ENCODE measurements at places on chromosomes 11 and 22.

DNA sequence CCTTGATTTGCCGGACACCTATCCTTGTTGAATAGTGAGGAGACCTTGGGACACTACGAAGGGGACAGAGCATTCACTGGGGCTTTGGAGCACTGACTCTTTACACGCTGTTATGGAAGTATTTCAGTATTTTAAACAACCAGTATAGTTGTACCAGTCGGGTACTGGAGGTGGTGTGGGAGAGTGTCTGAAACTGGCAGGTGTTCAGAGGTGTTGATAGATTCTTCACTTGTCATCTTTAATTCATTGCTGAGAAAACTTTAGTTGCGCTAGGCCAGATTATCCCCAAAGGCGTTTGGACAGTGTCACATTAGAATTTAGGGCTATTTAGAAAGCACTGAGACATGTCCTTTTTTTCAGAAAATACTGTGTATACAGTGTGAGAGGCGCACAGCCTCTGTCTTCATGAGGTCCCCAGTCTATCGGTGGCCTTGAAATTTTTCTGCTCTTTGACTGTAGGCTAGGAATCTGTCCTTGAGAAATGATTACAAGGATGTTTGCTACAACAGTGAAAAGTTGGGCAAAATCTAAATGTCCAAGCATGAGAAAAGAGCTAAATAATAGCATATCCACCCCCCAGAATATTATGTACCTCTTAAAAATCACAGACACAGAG is 69.7 kb downstream of the TEAD1 start:
- DNase-seq, result no peak

DNA sequence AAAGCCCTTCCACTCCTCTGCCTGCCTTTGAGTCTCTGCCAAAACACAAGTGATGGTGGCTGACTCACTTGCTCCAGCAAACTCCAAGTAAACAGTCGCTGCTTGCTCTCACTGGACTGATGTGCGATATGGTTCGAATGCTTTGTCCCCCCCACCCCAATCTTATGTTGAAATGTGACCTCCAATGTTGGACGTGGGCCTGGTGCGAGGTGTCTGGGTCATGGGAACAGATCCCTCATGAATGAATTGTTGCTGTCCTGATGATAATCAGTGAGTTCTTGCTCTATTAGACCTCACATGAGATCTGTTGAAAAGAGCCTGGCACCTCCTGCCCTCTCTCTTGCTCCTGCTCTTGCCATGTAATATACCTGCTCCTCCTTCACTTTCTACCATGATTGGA is 747.9 kb downstream of the OPCML start:
- DNase-seq, result no peak

DNA sequence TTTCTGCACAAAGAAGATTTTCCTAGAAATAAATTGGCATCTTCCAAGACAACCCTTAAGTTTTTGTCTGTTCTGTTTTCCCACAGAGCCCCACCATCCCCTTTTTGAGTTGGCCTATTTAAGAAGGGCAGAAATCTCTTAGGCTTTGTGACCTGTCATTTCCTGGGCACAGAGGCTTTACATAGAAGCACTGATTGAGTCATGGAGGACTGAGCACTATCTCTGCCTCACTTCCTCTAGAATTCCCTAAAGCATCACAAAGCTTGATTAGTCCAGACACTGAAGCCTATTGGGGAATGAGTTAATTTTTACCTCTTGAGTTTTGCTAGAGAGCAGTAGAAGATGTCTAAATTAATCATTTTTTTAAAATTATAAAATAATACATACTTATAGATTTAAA is 25.4 kb downstream of the TRIM44 start:
- no peak for DNase-seq

DNA sequence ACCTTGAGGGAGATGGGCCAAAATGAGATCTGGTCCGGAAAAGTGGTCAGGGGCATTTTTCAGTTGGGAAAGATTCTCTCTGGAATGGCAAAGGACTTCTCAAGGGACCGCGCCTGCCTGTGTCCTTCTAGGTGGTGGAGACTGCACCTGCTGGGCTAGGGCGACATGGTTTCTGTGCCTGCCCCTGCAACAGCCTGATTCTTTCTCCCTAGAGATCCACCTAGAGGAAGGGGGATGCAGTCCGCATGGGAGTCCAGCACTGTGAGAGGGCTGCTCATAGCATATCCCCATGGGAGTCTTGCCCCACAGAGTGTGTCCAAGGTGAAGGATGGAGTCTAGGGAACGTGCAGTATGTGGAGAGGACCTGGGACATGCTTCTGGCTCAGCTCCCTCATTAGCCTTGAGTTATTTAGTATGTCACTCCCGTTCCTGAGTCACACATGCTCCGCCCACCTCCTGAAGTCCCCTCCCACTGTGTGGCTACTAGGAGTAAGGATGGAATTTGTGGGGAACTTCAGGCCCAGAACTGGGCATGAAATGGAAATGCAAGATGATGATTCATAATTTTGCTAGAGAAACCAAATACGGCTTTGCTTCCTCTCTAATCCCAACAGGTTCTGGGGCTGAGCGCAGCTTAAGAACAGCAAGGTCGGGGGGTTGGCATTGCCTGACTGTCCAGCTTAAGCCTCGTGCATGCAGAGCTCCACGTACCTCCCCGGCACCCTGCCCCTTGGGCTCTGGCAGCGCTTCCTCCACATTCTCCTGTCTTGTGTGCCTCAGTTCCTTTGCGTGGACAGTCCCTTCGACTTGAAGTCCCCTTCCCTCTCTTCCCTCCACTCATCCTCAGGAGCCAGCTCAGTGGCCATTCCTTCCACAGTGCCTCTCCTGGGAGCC is 35.0 kb downstream of the GRIK4 start:
- no peak for DNase-seq

DNA sequence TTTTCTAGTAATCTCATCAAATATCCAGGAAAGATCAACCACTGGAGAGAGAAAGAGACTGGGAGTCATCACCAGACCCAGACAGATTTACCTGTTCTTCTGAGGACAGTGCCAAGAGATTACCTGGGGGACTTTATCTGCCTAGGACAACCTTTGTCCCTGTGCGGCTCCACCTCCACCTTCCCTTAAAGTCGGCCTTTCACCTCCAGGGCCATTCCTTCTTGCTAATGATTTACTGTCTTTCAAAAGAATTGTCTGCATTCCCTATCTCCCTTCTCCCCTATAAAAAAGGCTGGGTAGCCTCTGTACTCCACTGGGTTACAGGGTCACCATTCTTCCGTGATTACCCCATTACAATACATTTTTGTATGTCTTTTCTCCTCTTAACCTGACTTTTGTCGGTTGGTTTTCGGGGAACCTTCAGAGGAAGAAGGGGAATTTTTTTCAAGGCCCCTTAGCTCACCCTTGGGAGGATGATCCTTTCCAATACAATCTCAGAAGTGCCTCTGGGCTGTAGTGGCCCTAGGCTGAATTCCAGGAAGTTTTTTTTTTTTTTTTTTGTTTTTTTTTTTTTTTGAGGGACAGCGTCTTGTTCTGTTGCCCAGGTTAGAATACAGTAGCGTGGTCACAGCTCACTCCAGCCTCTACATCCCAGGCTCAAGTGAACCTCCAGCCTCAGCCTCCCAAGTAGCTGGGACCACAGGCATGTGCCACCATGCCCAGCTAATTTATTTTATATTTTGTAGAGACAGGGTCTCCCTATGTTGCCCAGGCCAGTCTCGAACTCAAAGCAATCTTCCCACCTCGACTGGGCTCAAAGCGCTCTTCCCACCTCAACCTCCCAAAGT is 1.5 kb upstream of the HMOX1 start:
- DNase-seq, result no peak

- no peak for DNase-seq
These were observed 6.4 kb downstream of the LMO2 start for GRCh38 chr11:33885338-33886005.

GRCh38 chr11:19347911-19348310 is 107.2 kb upstream of the E2F8 start:
- no peak for DNase-seq

- no peak for DNase-seq
These were observed 308.3 kb upstream of the NCAM1 start for GRCh38 chr11:112652786-112653390.

DNA sequence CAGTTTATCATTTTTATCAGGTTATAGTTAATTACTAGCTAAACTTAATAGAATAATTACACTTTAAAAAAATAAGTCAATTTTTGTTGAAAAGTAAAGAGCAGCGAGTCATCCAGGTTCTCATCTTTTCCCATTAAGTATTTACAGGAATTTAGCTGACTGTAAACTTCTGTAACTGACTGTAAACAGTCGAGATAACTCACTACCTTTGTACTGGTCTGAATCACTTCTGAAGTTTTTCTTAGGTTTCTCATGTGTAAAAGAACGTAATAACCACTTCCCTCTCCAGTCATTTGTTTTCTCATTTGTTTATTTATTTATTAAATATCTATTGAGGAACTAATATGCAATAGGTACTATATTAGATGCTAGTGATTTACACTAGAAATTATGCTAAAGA is 270.8 kb downstream of the DYNC2H1 start:
- DNase-seq, result no peak

- no peak for DNase-seq
These were observed 110.2 kb downstream of the ANO3 start for GRCh38 chr11:26442131-26442530.

GRCh38 chr11:88352139-88352538 is 14.6 kb upstream of the CTSC start:
- no peak for DNase-seq

Measured in stimulated activated CD4-positive, alpha-beta T cell treated with anti-CD3 and anti-CD28 coated beads, Interleukin-2, amount 100 ng/mL, for 24 hours (primary cell).